Upper lobe of left lung (tissue), 6 donors: ENCODE measurements at places on chromosomes 16 and 17. TPM values are rescaled to one million over a fixed set of nuclear protein-coding genes. Genes with fewer than 3 reads are reported as not detected.

DNA sequence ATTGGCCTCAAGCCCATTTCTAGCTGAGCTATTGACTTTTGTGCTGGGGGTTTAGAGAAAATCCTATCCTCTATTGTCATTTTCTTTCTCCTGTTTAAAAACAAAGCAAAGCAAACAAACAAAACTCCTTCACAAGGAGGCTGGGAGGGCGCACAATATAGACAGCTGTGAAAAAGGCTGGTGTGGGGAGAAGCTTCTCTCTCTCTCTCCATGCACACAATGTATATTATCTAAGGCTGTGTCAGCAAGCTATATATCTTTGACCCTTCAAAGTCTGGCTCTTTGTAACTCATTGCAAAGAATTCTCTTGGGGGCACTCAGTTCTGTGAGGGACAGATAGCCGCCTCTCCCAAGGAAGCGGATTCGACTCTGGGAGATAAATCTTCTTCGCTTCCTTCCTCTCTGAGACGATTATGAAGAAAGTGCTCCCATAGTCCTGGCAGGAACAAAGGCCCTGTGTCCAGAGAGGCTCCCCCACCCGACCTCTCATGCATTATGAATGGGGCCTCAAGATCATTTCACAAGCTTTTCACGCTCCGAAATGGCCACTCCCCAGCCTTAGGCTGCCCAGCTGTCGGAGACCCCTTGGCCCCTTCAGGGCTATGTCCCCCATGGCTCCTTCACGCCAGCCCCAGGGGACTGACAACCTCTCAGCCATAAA is 33.2 kb upstream of the MEAK7 start:
- peak overlapping the region; percentile 13 for H3K27ac ChIP-seq
- no peaks in the 10 kb centered on the region for H3K27me3 ChIP-seq
- no peaks in the 10 kb centered on the region for H3K36me3 ChIP-seq
- DNase-seq, result no peak
- peaks cover 12% of the 10 kb centered on the region for H3K4me1 ChIP-seq
- no peak overlapping the region for H3K4me3 ChIP-seq

DNA sequence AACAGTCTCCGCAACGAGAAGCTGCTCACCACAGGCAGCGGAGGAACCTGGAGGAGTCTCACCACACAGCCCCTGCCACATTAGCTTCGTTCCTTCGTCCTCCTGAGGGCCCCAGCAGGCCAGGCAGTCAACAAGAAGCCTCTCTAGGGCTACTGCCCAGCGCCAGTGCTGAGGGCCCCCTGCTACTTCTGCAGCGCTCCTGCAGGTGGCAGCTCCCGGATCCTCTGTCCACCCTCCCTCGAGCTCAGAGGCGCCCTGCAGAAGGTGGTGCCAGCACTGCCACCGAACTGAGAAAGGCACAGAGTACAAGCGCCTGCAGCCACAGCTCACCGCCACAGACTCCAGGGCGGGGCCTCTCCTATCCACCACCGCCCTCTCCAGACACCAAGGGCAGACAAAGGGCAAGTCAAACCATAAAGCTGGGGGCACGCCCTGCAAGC is 27.3 kb downstream of the KDM8 start:
- H3K36me3 ChIP-seq, result peaks cover 54% of the 10 kb centered on the region
- peaks cover 16% of the 10 kb centered on the region for H3K4me1 ChIP-seq
- H3K27me3 ChIP-seq, result no peaks in the 10 kb centered on the region
- H3K27ac ChIP-seq, result no peak overlapping the region
- no peak for DNase-seq
- no peak overlapping the region for H3K4me3 ChIP-seq

DNA sequence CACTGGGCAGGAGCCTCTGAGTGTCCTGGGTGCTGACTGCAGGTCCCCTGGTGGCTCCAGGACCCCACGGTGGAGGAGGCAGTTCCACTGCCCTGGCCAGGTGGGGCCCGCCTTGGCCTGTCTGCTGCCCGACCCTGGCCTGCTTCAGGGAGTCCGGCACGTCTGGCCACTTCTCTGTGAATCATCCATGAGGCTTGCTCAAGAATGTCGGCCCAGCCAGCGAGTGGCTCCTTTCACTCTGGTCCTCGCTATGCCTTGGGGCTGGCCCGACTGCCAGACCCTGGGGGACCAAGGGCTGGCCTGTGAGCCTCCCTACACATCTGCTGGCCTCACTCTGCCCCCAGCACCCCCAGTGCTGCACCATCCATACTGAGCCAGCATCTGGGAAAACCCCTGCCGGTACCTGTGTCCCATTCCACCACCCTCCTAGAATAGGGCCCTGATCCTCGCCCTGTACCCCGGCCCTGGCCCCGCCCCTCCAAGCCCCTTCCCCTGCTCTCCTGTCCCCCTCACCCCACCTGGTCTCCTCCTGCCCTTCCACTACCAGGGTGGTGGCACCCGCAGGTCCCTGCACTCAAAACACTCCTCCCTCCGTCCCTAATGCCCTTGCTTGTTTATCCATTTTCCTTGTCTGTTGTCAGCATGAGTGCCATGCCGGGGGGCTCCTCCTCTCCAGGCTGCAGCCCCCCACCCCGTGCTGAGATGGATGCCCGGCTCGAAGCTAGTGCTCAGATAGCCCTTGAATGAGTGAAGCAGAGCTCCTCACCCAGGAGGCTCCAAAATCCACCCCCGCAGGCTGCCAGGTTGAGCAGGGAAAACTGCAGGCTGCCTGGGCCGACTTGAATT is 35.5 kb downstream of the ADCY7 start:
- H3K27me3 ChIP-seq, result no peaks in the 10 kb centered on the region
- peaks cover 17% of the 10 kb centered on the region for H3K36me3 ChIP-seq
- H3K27ac ChIP-seq, result no peak overlapping the region
- peaks cover 33% of the 10 kb centered on the region for H3K4me1 ChIP-seq
- peak; percentile 72 for DNase-seq

DNA sequence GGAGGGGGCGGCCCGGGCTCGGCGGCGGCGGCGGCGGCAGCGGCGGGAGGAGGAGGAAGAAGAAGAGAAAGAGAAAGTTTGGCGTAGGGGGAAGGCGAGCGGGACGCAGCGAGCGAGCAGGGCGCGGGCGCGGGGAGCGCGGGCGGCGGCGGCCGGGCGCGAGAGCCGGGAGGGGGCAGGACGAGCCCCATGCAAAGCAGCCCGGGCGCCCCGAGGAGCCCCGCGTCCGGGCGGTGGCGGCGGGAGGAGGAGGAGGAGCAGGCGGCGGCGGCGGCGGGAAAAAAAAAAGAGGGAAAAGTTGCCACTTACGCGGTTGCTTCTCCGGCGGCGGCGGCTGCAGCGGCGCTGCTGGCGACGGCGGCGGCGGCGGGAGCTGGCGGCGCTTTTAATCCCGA is 10.3 kb upstream of the ZFHX3 start:
- H3K27ac ChIP-seq, result peak overlapping the region; percentile 95
- H3K4me1 ChIP-seq, result peaks cover 38% of the 10 kb centered on the region
- no peaks in the 10 kb centered on the region for H3K36me3 ChIP-seq
- no peaks in the 10 kb centered on the region for H3K27me3 ChIP-seq
- peak overlapping the region; percentile 91 for H3K4me3 ChIP-seq

DNA sequence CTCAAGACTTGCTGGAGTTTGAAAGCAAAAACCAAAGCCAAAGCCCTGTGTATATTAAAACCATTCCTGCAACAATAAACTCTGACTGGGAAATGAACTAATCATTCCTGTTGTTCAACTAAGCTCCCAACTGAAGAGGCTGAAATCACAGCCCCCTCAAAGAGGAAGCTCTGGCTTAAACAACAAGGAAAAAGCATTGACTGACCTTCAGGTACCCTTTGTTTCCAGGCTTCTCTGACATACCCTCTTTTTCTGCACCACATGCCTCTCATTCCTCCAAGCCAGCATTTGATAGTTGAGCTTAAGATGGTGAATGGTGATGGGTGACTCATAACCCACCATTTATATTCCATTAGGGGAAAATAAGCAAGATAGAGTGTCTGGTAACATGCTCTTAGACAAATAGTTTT is 470.9 kb upstream of the SOX9 start:
- H3K4me1 ChIP-seq, result no peaks in the 10 kb centered on the region
- no peaks in the 10 kb centered on the region for H3K27me3 ChIP-seq
- H3K36me3 ChIP-seq, result no peaks in the 10 kb centered on the region
- H3K27ac ChIP-seq, result no peak overlapping the region

DNA sequence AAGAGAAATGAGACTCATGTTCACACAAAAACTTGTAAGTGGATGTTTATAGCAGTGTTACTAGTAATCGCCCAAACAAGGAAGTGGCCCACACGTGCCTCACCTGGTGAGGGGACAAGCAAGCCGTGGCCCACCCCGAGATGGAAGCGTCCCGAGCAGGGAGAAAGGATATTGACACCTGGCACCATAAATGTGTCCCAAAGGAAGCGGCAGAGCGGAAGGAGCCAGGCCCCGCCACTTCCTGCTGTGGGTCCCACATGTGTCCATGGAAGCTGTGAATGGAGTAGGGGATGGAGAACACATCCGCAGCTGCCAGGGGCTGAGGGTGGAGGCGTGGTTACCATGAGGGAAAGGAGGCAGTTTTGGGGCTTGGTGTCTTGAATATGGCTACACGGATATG is 18.9 kb downstream of the KCNJ18 start:
- no peak overlapping the region for H3K4me3 ChIP-seq
- no peak for DNase-seq
- H3K27me3 ChIP-seq, result no peaks in the 10 kb centered on the region
- H3K27ac ChIP-seq, result no peak overlapping the region
- H3K36me3 ChIP-seq, result no peaks in the 10 kb centered on the region

DNA sequence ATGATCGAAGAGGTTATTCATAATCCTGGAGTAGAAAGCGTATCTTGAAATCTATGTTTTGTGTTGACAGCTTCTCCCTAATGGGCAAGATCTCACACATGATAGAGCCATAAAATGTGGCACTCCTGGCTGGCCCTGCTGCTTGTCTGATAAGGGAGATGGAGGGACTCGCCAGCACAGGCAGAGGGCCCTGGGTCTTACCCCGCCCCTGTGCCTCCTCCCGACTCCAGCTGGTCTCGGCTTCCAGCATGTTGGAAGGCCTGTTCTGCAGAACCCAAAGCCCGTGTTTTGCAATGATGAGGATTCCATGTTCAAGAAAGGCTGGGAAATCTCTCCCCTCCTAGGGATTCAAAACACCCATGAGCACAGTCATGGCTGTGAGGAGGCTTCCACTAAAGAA is 106.7 kb upstream of the SDK2 start:
- no peak overlapping the region for H3K27ac ChIP-seq
- no peaks in the 10 kb centered on the region for H3K36me3 ChIP-seq
- no peaks in the 10 kb centered on the region for H3K27me3 ChIP-seq
- H3K4me3 ChIP-seq, result no peak overlapping the region

GRCh38 chr17:51957786-51958185 is 200.7 kb downstream of the CA10 start:
- no peaks in the 10 kb centered on the region for H3K27me3 ChIP-seq
- no peak for DNase-seq
- H3K4me3 ChIP-seq, result no peak overlapping the region
- no peak overlapping the region for H3K27ac ChIP-seq

- H3K4me1 ChIP-seq, result no peaks in the 10 kb centered on the region
- no peak overlapping the region for H3K27ac ChIP-seq
- DNase-seq, result no peak
- H3K4me3 ChIP-seq, result no peak overlapping the region
Observed at GRCh38 chr17:38336838-38337237, 6.9 kb downstream of the GPR179 start.

DNA sequence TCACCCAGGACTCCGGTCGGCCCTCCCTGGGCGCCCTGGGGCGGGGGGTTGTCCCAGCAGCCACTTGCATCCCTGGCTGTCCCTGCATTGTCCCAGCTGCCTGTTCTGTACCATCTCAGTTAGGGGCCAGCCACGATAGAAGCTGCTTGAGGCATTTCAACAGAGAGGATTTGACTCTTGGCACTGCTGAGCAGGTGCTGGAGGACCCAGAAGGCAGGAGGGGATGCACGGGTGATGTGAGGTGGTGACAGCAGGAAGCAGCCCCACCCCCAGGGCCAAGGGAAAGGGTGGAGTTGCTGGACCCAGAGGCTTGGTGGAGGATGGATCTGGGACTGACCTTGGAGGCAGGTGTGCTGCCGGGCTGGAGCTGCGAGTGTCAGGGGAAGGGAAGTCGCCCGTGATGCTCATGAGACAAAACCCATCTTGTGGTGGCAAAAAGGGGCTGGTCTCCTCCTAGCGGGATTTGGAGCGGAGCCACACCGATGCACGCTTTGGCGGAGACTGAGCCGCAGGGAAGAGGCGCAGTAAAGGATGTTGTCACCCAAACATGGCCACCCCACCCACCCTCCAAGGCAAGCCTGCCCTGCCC is 188.0 kb upstream of the GSE1 start:
- H3K27me3 ChIP-seq, result no peaks in the 10 kb centered on the region
- H3K27ac ChIP-seq, result no peak overlapping the region
- DNase-seq, result peak; percentile 74
- no peaks in the 10 kb centered on the region for H3K36me3 ChIP-seq
- H3K4me1 ChIP-seq, result peaks cover 3% of the 10 kb centered on the region

DNA sequence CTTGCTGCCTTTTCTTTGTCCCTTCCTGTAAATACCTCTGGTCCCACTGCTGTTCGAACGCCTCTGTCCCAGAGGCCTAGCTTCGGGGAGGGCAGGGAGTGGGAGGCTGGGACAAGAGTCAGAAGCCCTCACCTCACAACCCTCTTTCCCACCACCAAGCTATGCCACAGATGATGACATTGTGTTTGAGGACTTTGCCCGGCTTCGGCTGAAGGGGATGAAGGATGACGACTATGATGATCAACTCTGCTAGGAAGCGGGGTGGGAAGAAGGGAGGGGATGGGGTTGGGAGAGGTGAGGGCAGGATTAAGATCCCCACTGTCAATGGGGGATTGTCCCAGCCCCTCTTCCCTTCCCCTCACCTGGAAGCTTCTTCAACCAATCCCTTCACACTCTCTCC is 10.4 kb downstream of the ARRB2 start:
- peak overlapping the region; percentile 66 for H3K27ac ChIP-seq
- H3K4me3 ChIP-seq, result no peak overlapping the region
- H3K36me3 ChIP-seq, result peaks cover 41% of the 10 kb centered on the region
- no peaks in the 10 kb centered on the region for H3K27me3 ChIP-seq

DNA sequence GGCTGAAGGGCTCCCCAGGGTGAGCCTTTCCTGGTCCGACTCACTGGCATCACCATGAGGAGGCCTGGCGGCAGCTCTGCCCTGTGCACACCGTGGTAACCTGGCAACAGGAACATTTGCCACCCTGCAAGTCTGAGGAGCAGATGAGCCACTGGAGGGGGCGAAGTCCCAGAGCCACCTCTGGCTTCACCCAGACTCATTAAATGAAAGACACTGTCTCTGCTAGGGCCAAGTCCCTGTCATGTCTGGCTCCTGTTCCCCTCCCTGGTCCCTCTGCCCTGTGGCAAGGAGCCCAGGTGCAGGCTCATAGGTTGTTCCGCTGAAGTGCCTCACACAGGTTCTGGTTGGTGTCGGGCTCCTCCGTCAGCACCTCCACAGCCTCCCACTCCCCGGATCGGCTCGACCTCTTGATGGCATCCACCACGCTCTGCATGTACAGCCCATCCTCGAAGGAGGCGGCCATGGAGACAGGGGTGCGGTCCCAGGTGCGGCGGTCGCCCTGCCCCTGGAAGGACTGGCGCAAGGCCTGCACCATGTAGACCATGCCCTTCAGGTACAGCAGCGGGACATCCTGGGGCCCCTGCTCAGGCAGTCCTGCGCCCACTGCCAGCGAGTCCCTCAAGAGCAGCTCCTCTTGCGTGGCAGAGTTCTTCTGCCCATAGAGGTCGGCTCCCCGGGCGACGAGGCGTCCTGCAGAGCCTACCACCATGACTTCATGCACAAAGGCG is 8.4 kb downstream of the C16orf86 start:
- H3K27me3 ChIP-seq, result no peaks in the 10 kb centered on the region
- peak; percentile 79 for DNase-seq
- H3K27ac ChIP-seq, result peak overlapping the region; percentile 87
- H3K4me1 ChIP-seq, result peaks cover 43% of the 10 kb centered on the region
- H3K36me3 ChIP-seq, result no peaks in the 10 kb centered on the region

GRCh38 chr17:17913695-17914332 is 58.4 kb downstream of the TOM1L2 start:
- H3K36me3 ChIP-seq, result no peaks in the 10 kb centered on the region
- H3K4me3 ChIP-seq, result no peak overlapping the region
- no peaks in the 10 kb centered on the region for H3K27me3 ChIP-seq

TMEM204 gene
- total RNA-seq, result 31.4 TPM

CCDC200 gene
- total RNA-seq, result not detected
